ENCODE measurements at places on chromosomes 11 and 22. TPM values are rescaled to one million over a fixed set of nuclear protein-coding genes. Genes with fewer than 3 reads are reported as not detected.

Gene LINC01488
- total RNA-seq, result not detected

Gene DEPDC7
- total RNA-seq, result 12.7 TPM

Gene MCHR1
- 5.0 TPM for total RNA-seq

Gene APOA1
- total RNA-seq, result 2.5 TPM

Gene ASRGL1
- total RNA-seq, result 24.5 TPM

Gene EIF4ENIF1
- 20.6 TPM for total RNA-seq

Gene MN1
- total RNA-seq, result 24.6 TPM

Gene AIFM3
- total RNA-seq, result 29.4 TPM

Gene VSTM5
- total RNA-seq, result 2.1 TPM

Gene PLAAT5
- 7.0 TPM for total RNA-seq

Gene KRTAP5-8
- not detected for total RNA-seq

Gene SNAP29
- total RNA-seq, result 11.5 TPM

Gene NFAM1
- total RNA-seq, result 1.2 TPM

Gene CNTF
- 11.9 TPM for total RNA-seq

Gene PTPRJ
- total RNA-seq, result 26.7 TPM

Gene CECR2
- 7.4 TPM for total RNA-seq

Gene RBMXL2
- total RNA-seq, result 0.55 TPM

Gene KCNQ1OT1
- 9.8 TPM for total RNA-seq

Gene CYB5R2
- 71.8 TPM for total RNA-seq

Gene PRR33
- not detected for total RNA-seq

Gene MAPK12
- total RNA-seq, result 13.2 TPM

Gene IL18
- 18.2 TPM for total RNA-seq

All from spinal cord (tissue), 10 donors.